ENCODE measurements at places on chromosomes 6 and 20.

DNA sequence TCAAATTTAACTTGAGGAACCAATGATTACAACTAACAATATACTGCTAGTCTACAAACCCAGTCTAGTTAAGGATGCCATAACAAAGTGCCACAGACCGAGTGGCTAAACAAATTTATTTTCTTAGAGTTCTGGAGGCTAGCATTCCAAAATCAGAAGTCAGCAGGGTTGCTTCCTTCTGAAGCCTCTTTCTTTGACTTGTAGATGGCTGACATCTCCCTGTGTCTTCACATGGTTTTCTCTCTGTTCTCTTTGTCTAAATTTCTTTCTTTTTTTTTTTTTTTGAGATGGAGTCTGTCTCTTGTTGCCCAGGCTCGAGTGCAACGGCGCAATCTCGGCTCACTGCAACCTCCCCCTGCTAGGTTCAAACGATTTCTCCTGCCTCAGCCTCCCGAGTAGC is 56.1 kb downstream of the NCOA3 start:
- no peak for DNase-seq

GRCh38 chr6:16740097-16740496 is 21.2 kb downstream of the ATXN1 start:
- no peak for DNase-seq

- no peak for DNase-seq
Observed at GRCh38 chr20:20489054-20489453, 121.2 kb downstream of the INSM1 start.

- DNase-seq = peak; percentile 28
Observed at GRCh38 chr6:170290296-170291128, at the start of gene DLL1. Gene DLL1, minus strand, starts transcription at chr6:170291078. Its CDS starts 939 bp downstream, at chr6:170290139.

GRCh38 chr6:75363304-75363703 is 78.7 kb upstream of the TMEM30A start:
- DNase-seq = no peak

DNA sequence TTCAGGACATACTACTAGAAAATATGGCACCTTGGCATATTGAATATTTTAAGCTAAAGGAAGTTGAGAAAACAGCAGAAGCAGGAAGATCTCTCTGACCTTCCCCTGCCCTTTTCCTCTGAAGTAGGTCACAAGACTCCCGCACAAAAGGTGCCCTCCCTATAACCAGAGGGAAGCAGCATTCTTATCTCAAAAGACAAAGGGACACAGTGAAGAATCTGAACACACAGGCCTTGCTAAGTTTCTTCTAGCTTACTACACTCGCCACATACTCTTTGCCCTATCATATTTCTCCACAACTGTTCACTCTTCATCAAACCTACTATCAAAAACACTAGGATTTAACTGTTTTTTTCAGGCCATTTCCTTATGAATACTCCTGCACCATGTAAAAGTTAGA is 151.2 kb downstream of the ELOVL4 start:
- no peak for DNase-seq

DNA sequence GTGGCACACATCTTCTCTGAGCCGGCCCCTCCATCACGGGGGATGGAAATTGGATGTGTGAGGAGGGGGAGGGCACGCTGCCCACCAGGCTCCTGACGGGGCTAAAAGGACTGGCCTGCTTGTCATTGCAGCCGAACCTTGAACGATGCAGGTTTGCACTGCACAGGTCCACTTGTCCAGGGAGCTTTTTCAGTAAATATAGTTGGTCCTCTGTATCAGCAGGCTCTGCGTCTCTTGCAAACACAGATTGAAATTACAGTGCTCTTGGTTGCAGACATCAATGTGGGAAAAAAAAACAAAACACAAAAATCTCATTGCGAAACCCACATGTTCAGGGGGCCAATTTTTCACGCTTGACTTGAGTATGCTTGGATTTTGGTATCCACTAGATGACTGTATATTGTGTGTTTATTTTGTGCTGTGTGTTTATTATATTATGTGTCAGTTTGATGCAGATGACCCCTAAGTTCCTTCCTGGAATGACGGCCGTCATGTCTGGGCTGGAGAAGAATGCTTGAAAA is 29.2 kb downstream of the ERMARD start:
- DNase-seq = no peak

DNA sequence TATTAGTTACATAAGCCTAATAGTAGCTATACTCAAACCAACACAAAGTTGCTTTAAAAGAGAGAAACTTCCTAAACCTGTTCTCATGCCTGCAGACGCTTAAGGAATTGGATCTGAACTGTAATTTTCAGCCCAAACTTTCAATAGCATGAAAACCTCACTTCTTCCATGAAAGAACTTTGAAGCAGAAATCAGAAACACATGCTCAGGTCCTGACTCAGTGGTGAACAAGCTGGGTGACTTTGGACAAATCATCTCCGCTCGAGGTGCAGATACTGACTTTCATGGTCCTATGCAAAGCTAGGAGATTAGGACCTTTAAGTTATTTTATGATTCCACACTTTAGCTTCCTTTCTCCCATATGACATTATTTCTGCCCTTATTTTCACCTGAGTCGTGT is 36.5 kb downstream of the NOX3 start:
- peak; percentile 48 for DNase-seq

GRCh38 chr6:155426408-155426945 is 29.2 kb downstream of the NOX3 start:
- DNase-seq = no peak

DNA sequence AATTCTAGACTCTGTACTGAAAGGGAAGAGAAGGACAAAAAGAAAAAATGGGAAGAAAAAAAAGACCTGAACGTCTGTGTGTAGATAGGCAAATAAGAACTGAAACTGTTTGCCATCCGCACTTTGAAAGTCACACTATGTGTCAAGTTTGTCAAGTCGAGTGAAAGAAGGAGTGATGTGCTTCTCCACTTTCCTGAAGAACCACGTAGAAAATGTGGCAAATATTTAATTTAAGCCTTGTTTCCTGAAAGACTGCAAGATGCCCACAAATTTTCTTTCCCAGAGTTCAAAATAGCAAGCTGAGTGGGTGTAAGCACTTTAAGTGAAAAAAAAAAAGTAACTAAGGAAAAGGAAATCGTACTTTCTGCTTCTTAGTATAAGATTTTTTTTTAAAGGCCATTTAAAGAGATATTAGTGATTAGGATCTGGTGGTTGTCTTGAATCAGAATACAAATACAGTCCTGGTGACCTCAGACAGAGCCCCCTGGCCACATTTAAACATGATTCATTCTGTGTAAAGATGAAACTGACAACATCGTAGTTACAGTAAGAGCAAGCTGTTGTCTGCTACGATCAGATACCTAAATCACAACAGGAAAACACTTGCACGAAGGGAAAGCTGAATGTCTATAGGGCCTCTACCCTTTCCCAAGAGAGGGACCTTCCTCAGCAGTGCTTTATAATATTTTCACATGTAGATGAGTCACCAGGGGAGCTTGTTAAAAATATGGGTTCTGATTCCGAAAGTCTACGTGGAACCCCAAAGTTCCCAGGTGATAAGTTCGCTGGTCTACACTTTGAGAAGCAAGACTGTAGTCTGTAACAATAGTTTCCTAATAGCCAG is 102.3 kb downstream of the HIVEP2 start:
- peak; percentile 38 for DNase-seq

DNA sequence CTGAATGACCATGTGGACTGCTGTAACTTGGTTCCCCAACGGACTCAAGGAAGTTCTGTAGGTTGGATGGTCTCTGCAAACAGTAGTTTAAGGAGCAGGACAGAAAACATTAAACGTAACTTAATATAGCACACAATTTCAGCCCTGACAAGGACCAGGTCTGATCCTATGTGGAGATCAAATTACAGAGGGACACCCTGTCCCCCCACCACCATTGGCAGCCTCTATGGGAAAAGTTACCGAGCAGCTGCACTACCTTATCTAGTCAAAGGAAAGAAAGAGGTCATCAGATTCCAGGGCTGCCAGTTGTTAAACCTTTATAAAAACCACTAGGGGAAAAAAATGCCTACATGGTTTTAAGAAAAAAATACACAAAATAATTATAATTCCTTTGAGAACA is 191.5 kb upstream of the RSPO3 start:
- no peak for DNase-seq

GRCh38 chr6:57173056-57173885 is 1.1 kb downstream of the BAG2 start:
- DNase-seq = peak; percentile 49

DNA sequence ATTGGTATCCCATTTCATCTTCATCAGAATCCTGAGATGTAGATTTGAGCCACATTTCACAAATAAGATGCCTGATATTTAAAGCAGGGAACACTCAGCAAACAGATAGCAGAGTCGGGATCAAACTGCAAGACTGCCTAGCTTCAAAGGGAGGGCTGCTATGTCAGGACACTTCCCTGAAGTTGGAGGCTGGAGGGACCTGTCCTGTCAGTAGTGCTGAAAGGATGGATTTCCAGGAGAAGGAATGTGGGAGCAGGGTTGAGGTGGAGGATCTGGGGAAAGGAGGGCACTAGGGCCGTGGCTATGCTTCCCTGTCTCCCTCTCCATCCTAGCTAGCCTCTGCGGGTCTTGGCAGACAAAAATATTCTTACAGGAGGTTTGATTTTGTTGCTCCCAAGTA is 32.2 kb downstream of the COX4I2 start:
- DNase-seq = no peak

DNA sequence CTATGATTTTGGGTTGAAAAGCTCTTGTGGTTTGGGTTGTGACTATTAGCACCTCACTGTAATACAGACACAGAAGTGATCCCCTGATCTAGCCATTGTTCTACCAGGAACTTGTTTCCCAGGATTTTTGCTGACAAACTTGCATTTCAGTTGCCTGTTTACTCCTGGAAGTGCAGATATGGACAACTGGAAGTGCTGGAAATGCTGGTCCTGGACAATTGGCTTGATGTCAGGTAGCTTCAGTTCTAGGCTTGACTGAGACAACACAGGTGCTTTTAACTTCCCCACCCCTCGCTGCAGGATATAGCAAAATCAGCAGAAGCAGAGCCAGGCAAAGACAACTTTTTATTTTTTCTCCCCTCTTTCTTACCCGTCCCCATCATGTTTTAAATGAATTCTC is 27.1 kb upstream of the FBXO30 start:
- DNase-seq = no peak

GRCh38 chr20:18314786-18315406 is 26.6 kb downstream of the ZNF133 start:
- peak; percentile 34 for DNase-seq

GRCh38 chr6:150091476-150091875 is 22.6 kb upstream of the ULBP3 start:
- DNase-seq = no peak

- no peak for DNase-seq
Observed at GRCh38 chr6:145360865-145361264, 374.5 kb downstream of the EPM2A start.

GRCh38 chr20:5402903-5403531 is 86.3 kb upstream of the PROKR2 start:
- DNase-seq = peak; percentile 7

DNA sequence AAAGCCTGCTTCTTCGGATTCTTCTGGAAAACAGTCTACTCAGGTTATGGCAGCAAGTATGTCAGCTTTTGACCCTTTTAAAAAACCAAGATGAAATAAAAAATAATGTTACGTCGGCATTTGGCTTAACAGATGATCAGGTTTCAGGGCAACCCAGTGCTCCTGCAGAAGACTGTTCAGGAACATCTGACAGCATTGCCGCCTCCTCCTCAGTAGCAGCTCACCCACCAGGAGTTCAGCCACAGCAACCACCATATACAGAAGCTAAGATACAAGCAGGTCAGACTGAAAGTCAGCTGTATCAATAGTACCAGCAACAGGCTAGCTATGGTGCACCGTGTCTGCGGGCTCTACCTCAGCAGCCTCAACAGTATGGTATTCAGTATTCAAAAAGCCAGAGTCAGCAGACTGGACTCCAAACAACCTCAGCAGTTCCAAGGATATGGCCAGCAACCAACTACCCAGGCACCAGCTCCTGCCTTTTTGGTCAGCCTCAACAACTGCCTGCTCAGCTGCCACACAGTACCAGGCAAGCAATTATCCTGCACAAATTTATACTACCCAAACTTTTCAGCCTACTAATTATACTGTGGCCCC is 51.9 kb downstream of the BTBD9 start:
- no peak for DNase-seq

- peak; percentile 45 for DNase-seq
Observed at GRCh38 chr6:108616544-108616943, 55.8 kb downstream of the FOXO3 start.

DNA sequence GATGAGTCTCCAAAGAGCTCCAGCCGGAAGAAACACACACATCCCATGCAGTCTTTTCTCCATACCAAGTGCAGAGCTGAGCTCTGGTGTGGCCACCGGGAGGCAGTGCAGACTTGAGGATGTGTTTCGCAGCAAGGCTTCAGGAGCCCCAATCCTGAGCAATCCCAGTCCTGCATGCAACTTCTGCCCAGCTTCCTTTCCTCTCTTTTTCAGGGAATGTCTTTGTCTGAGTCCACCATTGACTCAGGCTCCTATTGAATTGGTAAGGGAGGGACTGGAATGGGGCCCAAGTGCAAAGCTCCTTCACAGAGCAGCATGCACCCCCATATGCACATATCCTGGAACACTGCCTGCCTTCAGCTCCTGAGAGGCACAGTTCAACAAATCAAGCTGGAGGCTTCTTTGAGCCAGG is 50.5 kb upstream of the ASIP start:
- peak; percentile 91 for DNase-seq

GRCh38 chr6:28727559-28728211 is 196.1 kb downstream of the TRIM27 start:
- DNase-seq = no peak

DNA sequence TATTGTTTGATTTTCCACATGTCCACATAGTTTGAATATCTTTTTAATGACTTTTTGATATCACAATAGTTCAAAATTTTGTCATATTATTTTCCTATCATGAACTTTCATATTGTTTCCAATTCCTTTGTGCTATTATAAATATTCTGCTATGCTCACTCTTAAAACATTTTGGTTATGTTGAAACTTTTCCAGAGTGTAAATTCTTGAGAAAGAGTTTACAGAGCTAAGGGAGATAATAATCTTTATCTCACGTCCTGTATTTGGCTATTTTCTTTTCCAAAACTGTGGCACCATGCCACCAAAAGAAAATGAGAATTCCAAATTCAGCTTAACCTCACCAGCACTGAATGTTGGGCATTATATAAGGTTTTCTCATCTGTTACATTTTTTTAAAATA is 210.9 kb downstream of the TFAP2B start:
- DNase-seq = peak; percentile 43

DNA sequence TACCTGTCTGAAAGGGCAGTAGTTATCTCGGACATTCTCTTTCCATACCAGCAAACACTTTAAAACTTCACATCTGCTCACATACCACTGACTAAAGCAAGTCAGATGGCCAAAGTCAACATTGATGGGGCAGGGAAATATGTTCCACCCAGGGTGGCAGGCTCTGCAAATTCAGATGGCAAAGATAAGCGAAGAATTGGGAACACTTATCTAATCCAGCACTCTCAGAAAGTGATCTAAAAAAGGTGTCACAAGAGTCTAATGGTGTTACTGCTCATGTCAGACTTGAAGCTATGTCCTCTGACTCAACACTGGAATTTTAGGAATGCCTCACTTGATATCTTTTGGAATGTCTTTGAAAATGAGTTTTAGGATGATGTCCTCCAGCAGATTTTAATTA is 1086.2 kb downstream of the KIF16B start:
- no peak for DNase-seq

GRCh38 chr6:24323632-24324337 is 34.1 kb downstream of the DCDC2 start:
- DNase-seq = no peak

GRCh38 chr20:10433014-10433622 is 904 bp downstream of the MKKS start:
- no peak for DNase-seq

All from fibroblast of the aortic adventitia (primary cell).